ENCODE measurements at places on chromosomes 3 and 15.

GRCh38 chr3:105812194-105812586, 56.6 kb downstream of the CBLB start:
- ATAC-seq, result no peak

DNA sequence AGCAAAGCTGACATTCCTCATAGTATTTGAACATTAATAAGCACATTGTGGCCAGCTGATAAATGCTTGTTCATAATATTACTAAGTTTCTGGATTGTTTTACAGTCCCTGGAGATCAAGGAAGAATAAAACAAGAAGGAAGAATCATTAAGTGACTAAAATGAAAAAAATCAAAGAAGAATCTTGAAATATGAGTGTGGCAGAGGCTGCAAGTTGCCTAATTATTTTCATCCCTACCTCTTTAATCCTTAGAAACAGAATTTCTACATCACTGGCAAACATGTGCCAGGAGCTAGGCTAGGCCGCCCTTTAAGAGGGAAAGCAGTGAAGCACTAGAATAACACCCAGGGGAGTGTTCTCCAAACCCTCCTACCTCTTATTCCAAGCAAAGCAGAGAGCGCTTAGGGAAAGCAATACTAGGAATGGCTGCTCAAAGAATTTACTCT, 98.9 kb downstream of the MAGI1 start:
- no peak for ATAC-seq

DNA sequence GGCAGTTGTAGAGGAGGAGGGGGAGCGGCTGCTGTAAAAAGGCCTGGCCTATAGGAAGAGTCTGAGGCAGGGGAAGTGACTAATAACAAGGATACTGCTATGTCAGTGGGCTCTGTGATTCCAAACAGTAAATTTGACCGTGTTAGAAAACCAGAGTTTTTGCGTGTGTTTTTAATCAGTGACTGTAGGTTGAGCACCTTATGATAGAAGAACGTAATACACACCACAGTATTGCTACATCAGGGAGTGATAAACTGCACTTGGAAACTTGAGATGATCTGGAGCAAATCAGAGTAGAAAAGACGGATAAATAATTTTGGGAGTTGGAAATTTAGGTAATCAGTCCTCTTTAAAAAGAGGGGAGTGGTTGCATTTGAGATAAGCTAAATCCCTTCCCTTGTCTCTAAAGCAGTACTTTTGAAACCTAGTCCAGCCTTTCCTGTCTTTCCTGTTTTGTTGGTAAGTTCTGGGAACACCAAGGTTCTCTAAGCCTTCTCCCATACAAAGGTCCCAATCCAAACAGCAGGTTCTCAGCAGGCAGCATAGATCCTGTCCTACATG, 130.5 kb upstream of the NR2E3 start:
- ATAC-seq, result no peak

GRCh38 chr3:13233487-13234485, 160.6 kb upstream of the IQSEC1 start:
- ATAC-seq, result no peak

GRCh38 chr15:62454567-62455172, 289.6 kb upstream of the C2CD4B start:
- no peak for ATAC-seq

DNA sequence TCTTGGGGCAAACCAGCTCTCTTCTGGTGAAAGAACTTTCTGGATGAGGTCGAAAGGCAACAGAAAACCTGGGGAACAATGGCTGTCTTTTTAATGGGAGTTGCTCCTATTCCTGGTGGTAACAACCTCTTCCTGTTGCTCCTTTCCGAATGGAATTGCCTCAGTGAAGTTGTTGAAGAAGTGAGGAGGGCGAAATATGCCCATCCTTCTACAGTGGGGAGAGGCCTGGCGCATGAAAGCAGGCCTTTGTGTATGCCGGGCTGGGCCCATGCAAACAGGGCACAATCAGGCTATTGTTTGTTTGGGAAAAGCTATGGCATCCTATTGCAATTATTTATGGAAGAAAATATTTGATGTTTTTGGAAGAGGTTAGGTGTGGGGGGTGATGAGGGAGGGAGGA, 166.9 kb downstream of the IGF1R start:
- ATAC-seq, result no peak

- no peak for ATAC-seq
These were observed 51.9 kb downstream of the WWTR1 start for GRCh38 chr3:149605902-149606301.

DNA sequence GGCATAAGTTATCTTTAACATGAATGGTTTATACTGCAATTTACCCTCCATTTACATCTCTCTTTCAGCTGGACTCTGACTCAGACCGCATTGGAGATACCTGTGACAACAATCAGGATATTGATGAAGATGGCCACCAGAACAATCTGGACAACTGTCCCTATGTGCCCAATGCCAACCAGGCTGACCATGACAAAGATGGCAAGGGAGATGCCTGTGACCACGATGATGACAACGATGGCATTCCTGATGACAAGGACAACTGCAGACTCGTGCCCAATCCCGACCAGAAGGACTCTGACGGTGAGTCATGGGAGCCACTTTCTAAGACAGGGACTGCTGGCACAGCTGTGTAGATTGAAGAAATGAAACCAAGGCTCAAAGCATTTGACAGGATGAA, 11.6 kb downstream of the THBS1 start:
- no peak for ATAC-seq

GRCh38 chr3:173552526-173552925, 155.0 kb downstream of the NLGN1 start:
- no peak for ATAC-seq

DNA sequence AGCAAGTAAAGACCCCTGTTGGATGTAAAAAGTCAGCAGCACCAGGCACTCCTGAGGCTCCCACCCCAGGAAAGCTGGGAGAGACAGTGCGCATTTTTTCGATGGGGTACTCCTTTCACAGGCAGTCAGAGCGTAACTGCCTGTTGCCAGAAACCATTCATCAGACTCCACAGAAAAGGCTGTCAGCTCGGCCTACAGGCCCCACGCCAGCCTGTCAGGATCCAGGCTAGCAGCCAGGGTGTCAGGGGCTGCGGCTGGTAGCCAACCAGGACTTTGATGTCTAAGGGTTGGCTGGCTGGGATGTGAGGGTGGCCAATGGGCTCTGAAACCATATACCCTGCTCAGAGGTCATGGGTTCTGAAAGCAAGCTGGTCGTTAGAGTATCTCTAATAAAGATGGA, 164.5 kb downstream of the WNT5A start:
- ATAC-seq, result no peak

- ATAC-seq, result no peak
These were observed 51.2 kb upstream of the MED12L start for GRCh38 chr3:151034303-151034702.

GRCh38 chr3:133301194-133301593, 98.7 kb upstream of the BFSP2 start:
- ATAC-seq, result no peak

DNA sequence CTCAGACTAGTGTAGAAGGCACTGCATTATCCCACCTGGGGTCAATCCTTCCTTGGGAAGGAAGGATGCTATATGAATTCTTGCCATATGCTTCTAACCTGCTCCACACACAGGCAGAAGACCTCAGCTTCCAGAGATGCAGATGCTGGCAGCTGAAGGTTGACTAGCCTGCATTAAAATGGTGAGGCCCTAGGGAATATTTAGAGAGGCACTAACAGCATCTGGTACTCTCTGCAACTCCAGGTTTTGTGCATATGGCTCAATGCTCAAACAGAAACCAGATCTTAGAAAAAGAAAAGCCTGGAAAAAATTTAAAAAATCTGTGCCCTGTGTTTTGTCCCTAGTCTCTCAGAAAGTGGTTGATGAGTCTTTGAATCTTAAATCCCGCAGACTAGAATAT, 56.0 kb upstream of the MYRIP start:
- no peak for ATAC-seq

Data from activated CD4-positive, CD25-positive, alpha-beta regulatory T cell treated with anti-CD3 and anti-CD28 coated beads, Interleukin-2, amount 50 U/mL, for 24 hours (primary cell).